Small intestine (tissue), 16 donors: ENCODE measurements at places on chromosomes 12 and 14. TPM values are rescaled to one million over a fixed set of nuclear protein-coding genes. Genes with fewer than 3 reads are reported as not detected.

GRCh38 chr14:41137741-41138140 is 468.9 kb upstream of the LRFN5 start:
- DNase-seq, result no peak

Gene RPS6KA5
- 2.4 TPM for polyA plus RNA-seq

DNA sequence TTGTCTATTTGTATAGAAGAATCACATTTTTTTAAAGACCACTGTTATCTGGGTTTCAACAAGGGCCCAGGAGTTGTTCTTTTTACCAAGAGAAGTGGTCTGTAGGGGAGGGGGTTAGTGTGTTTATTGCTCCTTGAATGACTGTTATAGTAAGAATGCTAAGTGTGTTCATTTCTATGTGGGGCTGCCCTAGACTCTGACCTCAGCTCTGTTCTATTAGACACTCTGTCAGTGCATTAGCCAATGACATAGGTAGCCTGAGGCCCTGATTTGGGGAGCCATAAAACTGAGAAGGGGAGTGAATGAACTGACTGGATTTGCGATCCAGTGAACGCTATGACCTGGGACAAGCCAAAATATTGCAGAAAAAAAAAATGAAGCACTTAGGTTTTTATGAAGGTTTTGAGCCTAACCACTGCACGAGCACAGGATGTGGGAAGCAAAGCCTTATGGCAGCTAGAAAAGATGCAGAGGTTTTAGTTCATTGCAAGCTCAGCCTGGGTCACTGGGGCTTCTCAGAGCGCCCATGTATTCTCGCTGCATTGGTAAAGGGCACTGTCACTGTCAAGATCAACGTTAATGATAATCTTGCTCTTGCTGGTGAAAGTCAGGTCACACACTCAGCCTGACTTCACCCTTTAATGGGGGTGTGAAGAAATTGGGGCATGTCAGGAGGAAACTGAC is 63.8 kb downstream of the PRKCH start:
- peak; percentile 17 for DNase-seq

GRCh38 chr12:113891739-113892520 is 74.2 kb downstream of the RBM19 start:
- no peak for DNase-seq

Gene SLC8A3
- not detected for polyA plus RNA-seq

Gene ADCK1
- polyA plus RNA-seq, result 8.8 TPM

- no peak for DNase-seq
Measured at GRCh38 chr12:105272814-105273416, 36.9 kb upstream of the APPL2 start.

DNA sequence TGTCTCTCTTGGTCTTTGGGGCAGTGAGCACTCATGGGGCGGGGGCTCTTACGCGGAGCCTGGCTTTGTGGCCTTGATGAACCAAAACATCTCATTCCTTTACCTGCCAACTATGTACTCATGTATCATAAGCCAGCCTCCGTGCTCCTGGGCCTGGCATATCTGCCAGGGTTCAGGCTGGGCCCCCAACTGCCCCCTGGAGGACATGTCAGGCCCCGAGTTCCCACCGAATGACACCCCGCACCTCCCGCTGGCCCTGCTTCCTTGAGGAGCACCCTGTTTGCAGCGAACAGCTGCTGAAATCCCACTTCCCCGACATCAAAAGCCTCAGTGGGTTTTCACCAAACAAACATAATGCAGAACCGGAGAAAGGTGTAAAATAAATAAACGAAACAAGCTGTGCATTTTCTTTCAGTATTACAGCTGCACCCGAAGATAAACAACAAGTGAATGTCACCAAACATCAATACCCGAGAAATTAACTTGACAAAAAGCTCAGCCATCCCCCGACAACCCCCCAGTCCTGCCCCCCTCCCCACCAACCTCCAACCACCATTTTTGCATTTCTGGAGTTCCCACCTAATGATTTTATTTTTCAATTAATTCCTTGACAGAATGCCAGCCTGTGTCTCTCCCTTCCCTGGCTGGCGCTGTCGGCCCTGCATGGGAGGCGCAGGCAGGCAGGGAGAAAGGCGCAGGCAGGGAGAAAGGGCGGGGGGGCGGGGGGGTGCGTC is 139.2 kb downstream of the RBM19 start:
- no peak for DNase-seq

DNA sequence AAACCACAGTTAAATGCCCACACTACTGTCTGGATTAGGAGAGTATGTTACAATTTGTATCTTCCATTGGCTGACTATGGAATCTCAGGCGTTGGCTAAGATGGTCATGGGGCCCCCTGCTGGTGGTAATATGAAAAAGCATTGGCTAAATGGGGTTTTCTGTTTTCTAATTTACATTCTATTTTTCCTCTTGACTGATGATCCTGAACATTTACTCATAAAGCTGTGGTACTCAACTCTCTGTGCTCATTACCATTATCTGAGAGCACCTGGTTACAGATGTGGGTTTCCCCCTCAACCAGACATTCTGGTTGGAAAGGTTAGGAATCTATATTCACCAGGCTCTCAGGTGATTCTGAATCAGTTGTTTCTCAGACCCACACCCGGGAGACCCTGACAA is 64.8 kb downstream of the WSCD2 start:
- DNase-seq, result peak; percentile 22

Gene TAS2R30
- polyA plus RNA-seq, result 0.12 TPM

Gene ANO4
- 0.54 TPM for polyA plus RNA-seq
